ENCODE measurements at places on chromosomes 11 and 22. TPM values are rescaled to one million over a fixed set of nuclear protein-coding genes. Genes with fewer than 3 reads are reported as not detected.

Gene KRTAP5-8
- 1.3 TPM for polyA plus RNA-seq

Gene EMID1
- 67.6 TPM for polyA plus RNA-seq

Gene PDE3B
- polyA plus RNA-seq = 10.5 TPM

Gene SMTNL1
- polyA plus RNA-seq = 0.47 TPM

Gene SERPING1
- 137 TPM for polyA plus RNA-seq

Gene SORL1
- 41.9 TPM for polyA plus RNA-seq

GRCh38 chr11:28618416-28618815 is 510.2 kb downstream of the METTL15 start:
- DNase-seq = no peak

- DNase-seq = no peak
Measured at GRCh38 chr22:40107851-40108378, 69.8 kb upstream of the TNRC6B start.

- no peak for DNase-seq
Measured at GRCh38 chr11:78213526-78214330, 25.0 kb downstream of the USP35 start.

DNA sequence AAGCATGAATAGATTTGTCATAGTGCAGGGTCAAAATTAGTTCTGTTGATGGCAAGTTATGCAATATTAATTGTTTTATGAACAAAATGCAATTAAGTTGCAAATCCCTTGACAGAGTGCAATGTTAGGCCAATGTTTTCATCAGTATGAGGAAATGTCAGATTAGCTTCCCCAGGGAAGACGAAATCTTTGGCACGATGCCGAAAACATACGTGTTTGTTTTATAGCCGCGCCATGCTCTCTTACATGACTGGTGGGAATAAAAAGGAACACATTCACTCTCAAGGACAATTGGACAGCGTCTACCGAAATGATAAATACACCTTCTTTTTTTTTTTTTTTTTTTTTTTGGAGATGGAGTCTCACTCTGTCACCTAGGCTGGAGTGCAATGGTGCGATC is 27.0 kb downstream of the MFNG start:
- no peak for DNase-seq

GRCh38 chr11:48050304-48050703 is 69.9 kb downstream of the PTPRJ start:
- DNase-seq = no peak

- DNase-seq = no peak
Measured at GRCh38 chr22:35674335-35674734, 26.1 kb downstream of the APOL6 start.

DNA sequence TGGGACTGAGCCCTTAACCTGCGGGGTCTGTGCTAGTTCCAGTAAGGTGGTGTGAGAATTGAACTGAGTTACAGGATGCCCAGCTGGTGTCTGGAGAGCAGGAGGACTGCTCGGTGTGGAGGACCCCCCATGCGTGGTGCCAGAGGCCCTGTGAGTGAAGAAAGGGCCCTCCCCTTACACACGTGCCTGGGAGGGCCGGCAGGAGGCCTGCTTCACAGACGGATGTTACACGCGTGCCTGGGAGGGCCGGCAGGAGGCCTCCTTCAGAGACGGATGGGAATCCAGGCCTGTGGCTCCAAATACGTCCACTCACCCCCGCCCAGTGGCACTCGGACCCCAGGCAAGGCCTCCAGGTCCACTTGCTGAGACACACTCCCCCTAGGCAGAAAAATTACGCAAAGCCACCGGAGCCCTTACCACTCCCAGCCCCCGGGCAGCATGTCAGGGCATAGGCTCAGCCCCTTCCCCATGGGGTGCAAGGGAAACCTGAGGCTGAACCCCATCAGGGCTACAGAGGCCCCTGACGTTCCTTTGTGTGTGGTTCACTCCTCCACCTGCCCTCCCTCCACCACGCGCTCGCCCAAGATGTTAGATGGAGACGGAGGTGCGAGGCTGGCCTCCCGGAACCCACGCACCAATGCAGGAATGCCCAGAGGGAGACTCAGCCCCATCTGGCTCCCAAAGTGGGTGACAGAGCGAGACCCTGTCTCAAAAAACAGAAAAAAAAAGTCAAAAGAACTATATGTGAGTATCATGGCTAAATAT is 227.8 kb downstream of the BRD1 start:
- DNase-seq = no peak

DNA sequence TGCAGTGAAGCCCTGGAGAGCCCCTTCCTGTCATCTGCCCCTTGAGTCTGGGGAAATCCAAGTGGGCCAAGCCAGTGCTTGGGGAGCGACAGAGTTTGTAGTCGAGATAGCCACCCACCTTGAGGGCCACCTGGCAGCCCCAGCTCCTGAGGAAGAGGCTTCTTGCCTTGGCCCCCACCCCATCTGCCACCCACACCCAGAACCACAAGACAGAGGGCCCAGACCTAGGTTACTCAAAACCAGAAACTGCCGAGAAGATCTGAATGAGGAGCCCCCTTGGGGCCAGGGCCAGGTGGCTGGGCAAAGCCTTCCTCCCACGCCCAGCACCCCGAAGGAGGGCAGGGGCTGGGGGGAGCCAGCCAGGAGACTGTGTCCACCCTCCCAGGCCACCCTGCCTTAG is 18.8 kb upstream of the PRR5 start:
- no peak for DNase-seq

GRCh38 chr11:130437848-130438247 is 9.4 kb upstream of the ADAMTS8 start:
- no peak for DNase-seq

DNA sequence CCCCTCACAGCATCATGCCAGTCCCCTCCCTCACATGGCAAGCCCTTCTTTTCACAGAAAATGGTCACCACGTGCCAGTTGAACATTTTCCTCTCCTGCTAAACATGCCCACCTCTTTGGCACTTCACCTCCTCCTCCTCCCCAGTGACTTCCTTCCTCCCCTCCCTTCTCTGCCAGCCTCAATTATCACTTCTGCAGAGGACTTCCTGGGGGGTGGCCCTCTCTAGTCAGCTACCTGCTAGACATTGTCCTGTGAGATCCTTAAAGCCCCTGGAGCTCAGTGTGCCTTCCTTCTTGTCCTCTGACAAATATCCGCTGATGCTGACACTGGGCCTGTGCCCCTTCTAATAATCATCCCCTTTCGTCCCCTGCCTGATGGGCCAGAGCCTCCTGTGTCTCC is 43.2 kb upstream of the E2F8 start:
- DNase-seq = no peak

DNA sequence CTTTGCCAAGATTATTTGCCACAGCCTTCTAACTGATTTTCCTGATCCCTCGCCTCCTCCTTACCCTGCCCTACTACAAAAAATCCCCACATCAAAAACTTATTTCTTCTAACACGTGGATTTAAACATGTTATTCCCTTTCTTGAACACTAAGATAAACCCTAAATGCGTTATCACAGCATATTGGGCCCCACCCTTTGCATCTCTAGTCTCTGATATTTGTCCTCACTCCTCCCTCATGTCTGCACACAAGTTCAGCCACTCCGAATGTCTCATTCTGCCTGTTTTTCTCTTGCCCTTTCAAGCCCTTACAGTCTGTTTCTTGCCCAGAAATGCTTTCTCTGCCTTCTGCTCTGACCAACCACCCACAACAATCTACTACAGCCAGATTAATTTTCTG is 10.6 kb upstream of the ACER3 start:
- no peak for DNase-seq

GRCh38 chr22:42319386-42319785 is 48.9 kb upstream of the TCF20 start:
- DNase-seq = no peak

GRCh38 chr11:10294290-10294953 is 403 bp upstream of the SBF2 start:
- peak; percentile 81 for DNase-seq

GRCh38 chr22:27857443-27857842 is 55.9 kb upstream of the MN1 start:
- DNase-seq = no peak

DNA sequence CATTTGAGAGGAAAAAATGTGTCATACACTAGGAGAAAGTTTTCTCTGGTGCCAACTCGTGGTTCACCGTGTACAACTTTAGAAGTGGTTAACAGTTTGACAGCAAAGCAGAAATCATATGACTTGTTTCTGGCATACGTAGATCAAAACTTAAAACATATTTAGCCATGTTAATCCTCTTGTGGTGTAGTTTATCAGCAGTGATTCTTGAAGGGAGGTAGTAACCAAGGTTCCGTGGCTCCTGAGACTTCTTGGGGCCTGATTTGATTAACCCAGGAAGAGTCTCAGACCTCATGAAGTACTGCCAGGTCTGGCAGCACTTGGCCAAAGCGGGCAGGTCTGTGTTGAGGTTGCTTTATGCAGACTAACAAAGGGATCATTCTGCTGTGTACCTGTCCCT is 40.5 kb downstream of the SREBF2 start:
- DNase-seq = no peak

GRCh38 chr22:48951836-48952235 is 875.8 kb downstream of the BRD1 start:
- DNase-seq = no peak

- peak; percentile 58 for DNase-seq
Measured at GRCh38 chr11:94511932-94512781, at the start of gene C11orf97. Gene C11orf97, plus strand, starts transcription at chr11:94512461. Its CDS starts 68 bp downstream, at chr11:94512529.

- DNase-seq = no peak
Measured at GRCh38 chr11:69774354-69775162, 583 bp downstream of the FGF4 start.

DNA sequence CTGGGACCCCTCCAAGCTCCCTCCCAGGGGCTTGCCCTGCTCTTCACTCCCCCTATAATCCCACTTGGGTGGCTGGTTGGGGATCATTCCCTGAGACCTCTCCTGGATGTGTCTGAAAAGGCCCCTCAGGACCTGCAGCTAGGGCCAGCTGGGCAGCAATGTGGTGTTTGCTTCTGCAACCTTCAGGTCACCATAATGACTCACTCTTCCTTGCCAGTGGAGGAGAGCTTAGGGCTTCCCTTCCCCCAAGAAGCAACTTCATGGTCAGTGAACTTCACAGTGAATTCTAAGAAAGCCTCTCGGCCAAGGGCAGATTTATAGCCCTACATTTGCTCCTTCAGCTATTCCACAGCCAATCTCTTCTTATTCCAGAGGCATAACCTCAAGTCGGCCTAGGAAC is 45.1 kb upstream of the TSPAN18 start:
- no peak for DNase-seq

DNA sequence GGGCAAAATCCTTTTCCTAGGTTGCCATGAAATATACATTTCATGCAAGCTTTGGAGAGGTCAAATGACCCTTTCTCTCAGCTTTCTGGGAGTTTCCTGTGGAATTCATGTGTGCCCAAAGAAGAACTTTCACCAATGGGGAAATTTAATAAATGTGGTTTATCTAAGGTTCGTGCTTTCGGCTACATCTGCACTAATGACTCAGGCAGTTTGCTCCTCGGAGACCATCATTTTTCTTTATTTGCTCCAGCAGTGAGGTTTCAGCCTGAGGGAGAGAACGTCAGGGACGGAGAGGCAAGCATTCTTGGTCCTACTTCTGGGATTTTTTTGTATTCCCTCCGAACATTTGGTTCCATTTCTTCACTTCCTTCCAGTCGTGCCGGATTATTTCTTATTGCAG is 85.2 kb downstream of the FLI1 start:
- DNase-seq = no peak

GRCh38 chr11:120338107-120338933 is 2.1 kb downstream of the ARHGEF12 start:
- DNase-seq = no peak

- DNase-seq = no peak
Measured at GRCh38 chr11:123374622-123374968, 55.5 kb upstream of the GRAMD1B start.

DNA sequence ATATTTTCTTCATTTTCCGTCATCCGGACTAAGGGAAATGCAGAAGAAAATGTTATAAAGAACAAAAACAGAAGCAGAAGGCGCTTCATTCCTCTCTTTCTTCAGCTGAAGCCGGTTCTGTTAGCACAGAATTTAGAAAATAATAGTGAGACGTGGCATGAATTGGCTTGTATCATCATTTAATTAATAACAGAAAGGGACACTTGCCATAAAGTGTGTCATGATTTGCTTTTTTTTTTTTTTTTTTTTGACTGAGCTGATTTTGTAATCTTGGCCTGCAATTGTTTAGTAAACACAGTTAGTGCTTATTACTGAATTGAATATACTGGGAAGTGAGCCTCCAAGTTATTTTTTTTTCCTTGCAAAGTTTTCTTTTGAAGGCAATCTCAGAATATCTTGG is at the start of gene MMP27:
MMP27 (minus strand) TSS at position 144 of the 400 bp plus-strand sequence; CDS start at position 89, 55 bp downstream.
- DNase-seq = no peak

GRCh38 chr11:62540804-62541701 is 5.6 kb downstream of the AHNAK start:
- no peak for DNase-seq

- DNase-seq = no peak
Measured at GRCh38 chr11:108733479-108734116, 68.7 kb downstream of the DDX10 start.

DNA sequence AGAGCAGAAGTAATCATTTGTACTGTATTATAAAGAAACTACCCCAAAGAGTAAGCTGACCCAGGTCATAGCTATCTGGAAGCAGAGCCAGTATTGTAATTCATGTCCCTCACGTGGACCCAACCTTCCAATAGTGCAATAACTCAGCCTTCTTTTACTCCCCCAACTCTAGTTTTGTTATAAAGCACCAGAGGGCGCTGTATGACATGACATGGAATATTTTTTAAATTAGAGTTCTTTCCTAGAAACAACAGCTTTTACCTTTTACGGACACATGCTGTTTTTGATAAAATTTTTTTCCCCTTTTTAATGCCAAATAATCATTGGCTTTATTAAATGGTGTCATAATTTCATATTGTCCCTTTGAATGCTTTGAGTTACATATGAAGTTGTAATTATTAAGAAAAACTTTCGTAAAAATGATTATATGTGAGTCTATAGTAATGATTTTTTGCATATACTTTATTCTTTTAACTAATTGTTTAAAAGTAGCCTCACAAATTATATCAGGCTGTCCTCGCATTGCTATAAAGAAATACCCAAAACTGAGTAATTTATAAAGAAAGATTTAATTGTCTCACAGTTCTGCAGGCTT is 76.9 kb downstream of the DKK3 start:
- DNase-seq = peak; percentile 50

GRCh38 chr11:84634309-84634708 is 992.8 kb downstream of the DLG2 start:
- DNase-seq = no peak

GRCh38 chr22:46830841-46831240 is 68.4 kb downstream of the TBC1D22A start:
- DNase-seq = no peak

DNA sequence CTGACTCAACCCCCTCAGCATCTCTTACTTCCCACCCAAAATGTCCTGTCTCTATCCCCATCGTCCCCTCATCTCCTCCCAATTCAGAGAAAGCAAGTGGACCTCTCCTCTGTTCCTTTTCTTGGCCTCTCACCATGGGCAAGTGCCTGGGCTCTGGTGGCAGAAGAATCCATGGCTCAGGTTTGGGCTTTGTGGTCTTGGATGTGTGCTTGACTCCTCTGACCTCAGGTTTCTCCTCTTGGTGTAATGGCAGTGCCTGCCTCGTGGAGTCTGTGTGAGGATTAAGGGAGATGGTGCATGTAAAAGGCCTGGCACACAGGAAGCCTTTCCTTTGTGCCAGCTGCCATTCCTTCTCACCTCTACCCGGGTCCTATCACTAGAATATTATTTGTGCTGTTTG is 3.2 kb downstream of the BMAL1 start:
- DNase-seq = no peak

All from left kidney (tissue), 8 donors.